ENCODE measurements at places on chromosomes 3 and 15.

GRCh38 chr15:62465173-62465572 lies 300.1 kb upstream of the C2CD4B start:
- DNase-seq: no peak

- peak; percentile 78 for DNase-seq
Observed at GRCh38 chr3:25592510-25592968, 72.2 kb downstream of the TOP2B start.

DNA sequence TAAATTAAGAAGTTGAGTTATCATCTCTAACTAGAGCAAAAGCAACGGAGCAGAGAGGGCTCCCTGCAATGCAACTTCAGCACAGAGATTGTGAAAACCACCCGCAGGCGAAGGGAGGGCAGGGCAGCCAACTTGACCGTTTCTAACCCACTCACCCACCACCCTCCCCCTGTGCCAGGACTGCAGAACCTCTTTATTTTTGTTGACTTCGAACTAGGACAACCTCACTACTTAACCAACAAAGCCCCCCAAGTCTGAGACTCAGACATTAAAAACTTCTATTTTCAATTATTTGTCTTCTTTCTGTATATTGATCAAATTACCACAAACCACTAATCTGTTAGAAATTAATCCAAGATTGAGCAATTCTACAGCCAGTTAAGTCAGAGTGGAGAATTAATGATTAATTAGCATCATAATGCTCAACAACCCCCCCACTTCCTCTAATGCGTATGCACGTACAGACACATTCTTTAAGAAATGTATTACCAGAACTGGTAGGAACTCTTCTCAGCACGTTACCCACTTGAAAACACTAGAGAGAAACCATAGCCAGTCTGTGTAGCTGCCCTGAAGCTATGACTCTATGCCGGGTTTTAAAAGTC lies 2.0 kb downstream of the MGLL start:
- no peak for DNase-seq

DNA sequence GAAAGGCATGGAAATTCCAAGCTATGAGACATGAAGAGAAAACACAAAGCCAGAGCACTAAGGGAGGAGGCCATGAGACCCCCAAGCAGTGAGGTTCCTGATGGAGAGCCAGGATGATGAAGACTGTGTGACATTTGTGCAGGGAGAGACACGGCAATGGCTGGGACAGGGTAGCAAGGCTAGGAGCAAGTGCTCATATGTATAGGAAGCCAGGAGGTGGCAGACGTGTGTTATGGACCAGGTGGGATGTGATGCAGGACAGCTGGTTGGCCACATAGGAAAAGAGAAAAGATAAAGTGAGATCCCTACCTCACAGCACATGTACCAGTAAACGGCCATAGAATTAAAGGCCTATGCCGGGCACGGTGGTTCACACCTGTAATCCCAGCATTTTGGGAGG lies 112.7 kb downstream of the APBA2 start:
- no peak for DNase-seq

GRCh38 chr3:168273036-168273435 lies 177.3 kb upstream of the GOLIM4 start:
- DNase-seq: no peak

GRCh38 chr3:4225005-4225471 lies 78.1 kb upstream of the SETMAR start:
- DNase-seq: no peak

- DNase-seq: no peak
Observed at GRCh38 chr15:87496109-87496508, 760.4 kb downstream of the NTRK3 start.

- DNase-seq: no peak
Observed at GRCh38 chr15:49155834-49156627, 632 bp upstream of the COPS2 start.

DNA sequence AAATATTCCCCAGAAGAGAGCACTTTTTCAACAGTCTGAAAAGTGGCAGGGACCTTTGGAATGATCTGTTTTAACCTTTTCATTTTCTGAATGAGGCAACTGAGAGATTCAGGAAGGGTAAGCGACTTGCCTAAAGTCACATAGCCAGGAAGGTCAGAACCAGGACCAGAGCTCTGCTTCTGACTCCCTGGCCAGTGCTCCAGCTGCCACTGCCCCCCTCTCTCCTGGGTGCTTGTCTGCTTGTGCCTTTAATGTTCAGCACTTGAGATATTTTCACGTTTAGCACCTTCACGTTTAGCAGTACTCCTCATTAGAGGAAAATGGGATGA lies 68.3 kb downstream of the SMAD3 start:
- DNase-seq: no peak

DNA sequence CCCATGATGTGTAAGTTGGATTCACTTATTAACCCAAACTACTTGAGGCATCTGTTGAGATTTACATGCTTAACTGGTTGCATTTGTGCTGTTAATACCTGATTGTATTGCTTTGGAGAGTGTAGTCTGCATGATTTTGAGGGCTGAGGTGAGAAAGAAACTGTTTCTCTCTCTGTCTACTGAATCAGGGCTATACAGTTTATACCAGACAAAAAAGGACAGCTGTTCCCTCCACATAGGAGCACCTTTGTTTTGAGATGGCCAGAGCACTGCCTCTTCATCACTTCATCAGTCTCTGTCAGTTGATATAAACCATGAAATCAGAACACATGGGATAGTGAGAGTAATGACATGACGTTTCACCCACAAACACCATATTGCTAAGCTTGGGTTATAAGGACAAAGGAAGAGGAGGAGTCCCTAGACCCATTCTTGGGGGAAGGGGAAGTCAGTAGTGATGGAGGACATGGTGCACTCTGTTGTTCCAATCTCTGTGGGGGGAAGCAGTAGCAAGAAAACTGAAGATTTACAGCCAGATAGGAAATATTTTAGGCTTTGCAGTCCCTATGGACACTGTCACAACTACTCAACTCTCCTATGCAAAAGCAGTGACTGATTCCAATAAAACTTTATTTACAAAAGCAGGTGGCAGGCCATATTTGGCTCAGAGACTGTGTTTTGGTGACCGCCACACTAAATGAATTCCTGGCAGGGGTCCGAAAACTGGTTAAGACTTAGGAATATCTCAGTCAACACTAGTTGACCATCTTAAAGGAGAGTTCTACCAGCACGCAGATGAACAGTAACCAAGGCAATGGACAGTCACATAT lies 123.9 kb upstream of the NR2E3 start:
- DNase-seq: no peak

DNA sequence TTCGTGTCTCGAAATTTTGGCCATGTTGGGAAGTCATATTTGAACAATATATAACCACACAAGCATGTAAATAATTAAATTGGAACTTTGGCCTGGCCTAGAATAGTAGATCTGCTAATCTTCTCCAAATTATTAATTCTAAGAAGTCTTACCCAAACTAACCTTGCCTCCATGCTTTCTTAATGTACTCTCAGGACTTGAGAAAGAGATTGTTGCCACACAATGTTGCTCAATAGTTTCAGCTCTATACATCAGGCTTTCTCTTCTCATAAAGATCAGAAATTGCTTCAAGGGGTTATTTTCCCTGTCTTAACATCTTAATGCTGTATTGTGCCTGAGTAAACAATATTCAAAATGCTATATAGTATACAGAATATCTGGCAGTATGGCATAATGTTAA lies 202.7 kb upstream of the LRIG1 start:
- DNase-seq: no peak

Data from Right ventricle myocardium inferior (tissue), 1 donor.